NCI-H2081 treated with DMSO at 0.1 percent for 48 hours (cell line): ENCODE measurements at places on chromosomes 12 and 14.

- DNase-seq: no peak
Measured at GRCh38 chr12:104677441-104678089, 220.8 kb downstream of the CHST11 start.

- no peak for DNase-seq
Measured at GRCh38 chr12:85794531-85794930, 41.7 kb downstream of the RASSF9 start.

DNA sequence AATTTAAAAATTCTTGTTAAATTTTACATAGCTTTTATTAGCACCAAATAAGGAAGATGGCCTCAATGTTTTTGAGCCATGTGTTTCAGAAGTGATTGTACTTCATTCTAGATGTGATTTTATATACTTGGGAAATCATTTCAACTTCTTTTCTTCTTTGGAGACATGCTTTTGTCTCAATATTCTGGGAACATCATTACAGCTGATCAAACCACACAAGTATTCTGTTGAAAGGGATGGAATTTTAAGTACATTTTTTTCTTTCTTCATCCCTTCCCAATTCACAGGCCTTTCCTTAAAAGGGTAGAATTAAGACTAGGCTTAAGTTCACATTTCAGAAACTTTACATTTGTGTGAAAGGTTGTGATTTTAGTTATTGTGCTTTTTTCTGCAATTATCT is 66.4 kb downstream of the PAPOLA start:
- DNase-seq: no peak

DNA sequence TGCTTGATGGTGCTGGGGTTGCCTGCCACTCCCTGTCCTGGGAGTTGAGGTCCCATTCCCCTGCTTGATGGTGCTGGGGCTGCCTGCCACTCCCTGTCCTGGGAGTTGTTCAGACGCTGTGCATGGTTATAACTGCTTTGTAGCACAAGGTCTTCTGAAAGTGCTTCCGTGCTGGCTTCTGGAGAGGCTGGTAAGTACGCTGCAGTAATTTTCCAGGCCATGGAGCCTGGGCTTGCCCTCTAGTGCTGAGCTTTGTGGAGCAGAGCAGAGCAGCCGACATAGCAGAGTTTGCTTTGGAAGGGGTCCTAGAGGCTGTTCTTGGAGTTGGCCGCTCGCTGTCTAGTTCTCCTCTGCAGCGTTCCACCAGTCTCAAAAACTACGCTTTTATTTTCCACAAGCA is 6.3 kb downstream of the B4GALNT3 start:
- DNase-seq: no peak

DNA sequence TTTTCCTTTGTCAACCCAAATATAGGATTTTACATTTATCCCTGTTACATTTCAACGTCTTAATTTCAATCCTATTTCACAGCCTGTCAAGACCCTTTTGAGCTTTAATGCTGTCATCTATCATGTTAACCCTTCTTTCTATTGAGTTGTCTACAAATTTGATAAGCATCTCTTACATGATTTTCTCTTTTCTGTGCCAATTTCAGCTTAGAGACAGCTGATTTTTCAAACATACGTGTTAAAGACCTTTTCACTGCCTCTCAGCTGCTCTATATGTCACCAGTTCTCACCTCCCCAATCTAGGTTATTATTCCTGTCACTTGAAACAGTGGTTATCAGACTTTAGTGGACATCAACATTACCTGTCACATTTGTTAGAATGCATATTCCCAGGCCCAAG is 181.3 kb downstream of the GXYLT1 start:
- DNase-seq: no peak

GRCh38 chr14:25501749-25502148 is 451.8 kb upstream of the STXBP6 start:
- DNase-seq: no peak

GRCh38 chr12:66603461-66603860 is 75.4 kb downstream of the GRIP1 start:
- no peak for DNase-seq

- no peak for DNase-seq
Measured at GRCh38 chr14:99320621-99321235, 48.7 kb upstream of the BCL11B start.

- no peak for DNase-seq
Measured at GRCh38 chr12:52585946-52586345, 12.3 kb upstream of the KRT74 start.

- DNase-seq: no peak
Measured at GRCh38 chr14:104640681-104641080, 36.1 kb upstream of the TMEM179 start.

GRCh38 chr14:52351233-52352060 is 37.3 kb downstream of the PTGER2 start:
- DNase-seq: no peak

DNA sequence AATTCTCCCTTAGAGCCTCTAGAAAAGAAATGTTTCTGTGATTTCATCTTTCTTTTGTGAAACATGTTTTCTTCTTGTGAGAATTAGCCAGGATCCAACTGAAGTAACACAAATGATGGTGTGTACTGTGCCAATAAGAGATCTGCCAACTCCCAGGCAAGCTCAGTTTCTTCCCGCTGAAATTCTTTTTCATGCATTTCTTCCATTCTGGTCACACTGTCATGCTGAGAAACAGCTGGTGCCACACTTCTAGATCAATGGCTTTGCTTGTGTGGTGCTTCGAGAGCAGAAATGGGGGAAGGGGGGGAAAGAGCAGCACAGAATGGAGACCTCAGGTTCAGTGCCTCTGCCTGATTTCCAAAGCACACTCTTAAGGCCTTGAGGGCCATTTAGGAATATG is 41.4 kb upstream of the FGF6 start:
- no peak for DNase-seq

DNA sequence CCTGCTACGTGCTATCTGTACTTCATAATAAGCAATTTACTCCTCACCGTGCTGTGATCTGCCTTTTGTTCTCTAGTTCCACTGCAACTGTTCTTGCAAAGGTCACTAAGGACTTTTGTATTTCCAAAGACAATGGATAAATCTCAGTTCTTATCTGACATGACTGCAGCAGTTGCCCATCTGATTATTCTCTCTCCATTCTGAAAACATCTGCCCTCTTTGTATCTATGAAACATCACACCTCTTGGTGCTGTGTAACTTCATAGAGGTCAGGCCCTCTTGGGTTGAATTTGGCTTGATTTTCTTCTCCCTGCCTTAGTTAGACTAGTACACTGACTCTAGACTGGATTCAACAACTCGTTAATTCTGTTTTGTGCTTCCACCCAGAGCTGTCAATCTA is 319.6 kb downstream of the BTG1 start:
- no peak for DNase-seq

- no peak for DNase-seq
Measured at GRCh38 chr12:117622741-117623140, 261.3 kb upstream of the NOS1 start.

DNA sequence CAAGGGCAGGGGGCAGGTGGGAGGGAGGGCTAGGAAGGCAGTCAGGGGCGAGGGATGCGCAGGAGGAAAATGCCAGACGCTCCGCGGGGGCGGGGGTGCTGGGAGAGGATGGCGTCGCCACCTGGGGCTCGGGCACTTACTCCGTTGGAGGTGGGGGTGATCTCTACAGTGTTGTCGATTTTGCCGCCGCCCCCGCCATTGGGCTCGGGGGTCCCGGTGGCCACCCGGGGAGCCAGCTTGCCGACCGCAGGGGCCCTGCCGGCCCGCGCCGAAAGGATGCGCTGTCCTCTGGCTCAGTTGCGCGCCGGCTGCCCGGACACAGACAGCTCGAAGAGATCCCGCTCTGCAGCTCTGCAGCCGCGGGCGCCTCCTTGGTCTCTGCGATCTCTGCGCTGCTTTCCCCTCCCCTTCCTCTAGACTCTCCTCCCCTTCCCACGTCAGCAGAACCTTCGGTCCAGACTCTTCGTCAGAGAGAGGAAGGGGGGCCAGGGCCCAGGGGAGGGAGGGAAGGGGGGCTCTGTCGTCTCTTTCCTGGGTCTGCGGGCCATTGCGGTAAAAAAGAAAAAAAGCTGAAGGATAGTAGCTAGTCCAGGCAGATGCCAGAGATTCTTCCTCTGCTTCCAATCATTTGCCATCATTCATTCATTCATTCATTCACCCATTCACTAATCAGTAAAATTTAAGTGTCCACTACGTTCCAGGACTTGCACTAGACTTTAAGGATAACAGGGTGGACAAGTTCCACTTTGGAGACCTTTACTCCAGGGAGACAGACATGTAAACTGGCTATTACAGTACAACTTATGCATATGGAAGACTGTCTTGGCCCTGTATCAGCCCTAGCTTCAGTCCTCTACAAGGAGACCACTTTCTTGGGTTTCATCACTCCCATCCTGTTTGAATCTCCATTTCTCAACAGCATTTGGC is at the start of gene SLC22A17:
Gene SLC22A17, minus strand, starts transcription at position 382 of the 927 bp plus-strand sequence.
- no peak for DNase-seq

GRCh38 chr12:29113101-29113500 is 36.0 kb upstream of the FAR2 start:
- DNase-seq: no peak

DNA sequence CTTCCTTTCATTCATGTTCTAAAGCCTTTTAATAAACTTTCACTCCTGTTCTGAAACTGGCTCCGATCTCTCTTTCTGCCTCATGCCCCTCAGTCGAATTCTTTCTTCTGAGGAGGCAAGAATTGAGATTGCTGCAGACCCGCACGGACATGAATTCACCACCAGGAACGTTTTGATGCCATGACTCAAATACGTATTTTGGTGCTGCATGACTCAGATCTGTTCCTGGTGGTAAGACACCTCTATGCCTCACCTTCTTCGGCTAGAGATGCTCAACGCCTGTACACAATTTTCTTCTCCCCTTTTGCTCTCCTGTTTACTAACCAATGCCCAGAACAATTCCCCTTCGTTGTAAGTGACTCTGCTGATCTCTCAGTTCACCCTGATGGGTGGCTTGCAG is 52.0 kb upstream of the RIMBP2 start:
- no peak for DNase-seq
